ENCODE measurements at places on chromosomes 16 and 17. TPM values are rescaled to one million over a fixed set of nuclear protein-coding genes. Genes with fewer than 3 reads are reported as not detected.

GRCh38 chr16:81729451-81729850 is 49.6 kb upstream of the PLCG2 start:
- peaks cover 14% of the 10 kb centered on the region for H3K4me1 ChIP-seq
- no peak overlapping the region for H3K4me3 ChIP-seq
- peak; percentile 42 for DNase-seq

DNA sequence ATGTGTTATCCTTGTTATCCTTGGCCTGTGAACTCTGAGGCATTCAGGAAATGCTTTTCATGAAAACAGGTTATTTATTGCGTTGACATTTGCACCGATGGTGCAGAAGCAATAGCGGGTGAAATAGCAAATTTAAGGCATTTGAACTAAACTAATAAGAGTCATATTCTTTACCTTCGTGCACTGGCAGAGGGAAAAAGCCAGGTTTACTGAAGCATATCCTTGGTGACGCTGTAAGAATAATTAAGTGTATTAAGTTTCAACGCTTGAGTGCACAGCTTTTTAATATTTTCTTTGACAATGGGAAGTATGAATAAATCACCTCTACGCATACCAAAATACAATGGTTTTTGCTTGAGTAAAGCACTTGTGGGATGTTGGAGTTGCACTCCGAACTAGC is 13.6 kb upstream of the KPNA2 start:
- H3K27ac ChIP-seq = no peak overlapping the region
- DNase-seq = no peak
- no peaks in the 10 kb centered on the region for H3K27me3 ChIP-seq
- no peak overlapping the region for H3K4me3 ChIP-seq

DNA sequence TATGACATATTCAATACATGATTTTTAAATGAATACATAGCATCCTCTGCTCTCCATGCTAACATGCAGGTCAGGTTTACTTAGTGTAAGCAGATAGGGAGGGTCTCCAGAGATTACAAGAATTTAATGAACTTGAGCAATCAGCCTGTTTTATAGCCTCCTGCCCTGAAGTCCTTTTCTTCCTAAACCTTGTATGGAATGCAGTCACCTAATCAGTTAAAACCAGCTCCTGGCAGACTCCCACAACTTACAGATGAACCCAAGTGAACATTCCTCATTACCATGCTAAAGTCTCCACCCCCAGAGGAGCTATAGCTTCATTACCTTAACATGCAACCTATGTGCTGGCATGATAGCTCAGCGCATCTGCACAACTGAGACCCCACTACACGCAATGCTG is 48.5 kb upstream of the RBBP6 start:
- H3K27me3 ChIP-seq = no peaks in the 10 kb centered on the region
- no peaks in the 10 kb centered on the region for H3K4me1 ChIP-seq
- H3K36me3 ChIP-seq = no peaks in the 10 kb centered on the region

The DNAH9 gene
- 0.18 TPM for total RNA-seq

The CBX4 gene
- 6.6 TPM for total RNA-seq

The STH gene
- not detected for total RNA-seq

The NPIPA5 gene
- total RNA-seq = 12.4 TPM

Measured in muscle of leg (tissue), 16 donors.